ENCODE measurements at places on chromosomes 7 and 10.

- no peak for DNase-seq
Measured at GRCh38 chr7:97004247-97005182, 838 bp upstream of the DLX6 start.

DNA sequence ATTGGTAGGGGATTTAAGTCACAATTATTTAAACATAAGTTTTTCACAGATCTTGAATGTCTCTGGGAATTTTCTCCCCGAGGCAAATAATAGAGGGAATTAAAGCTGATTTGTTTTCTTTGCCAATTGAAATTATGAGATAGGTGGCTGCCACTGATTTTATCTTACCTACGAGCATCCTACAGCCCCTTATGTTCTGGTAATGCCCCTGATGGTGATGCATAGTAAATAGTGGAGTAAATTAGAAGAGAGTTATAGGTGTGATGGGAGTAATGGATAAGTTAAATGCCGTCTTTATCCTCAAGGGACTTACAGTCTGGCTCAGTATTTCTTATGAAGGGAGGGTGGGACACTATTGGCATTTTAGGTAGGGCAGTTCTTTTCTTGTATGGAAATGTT, 58.1 kb downstream of the HDAC9 start:
- no peak for DNase-seq

DNA sequence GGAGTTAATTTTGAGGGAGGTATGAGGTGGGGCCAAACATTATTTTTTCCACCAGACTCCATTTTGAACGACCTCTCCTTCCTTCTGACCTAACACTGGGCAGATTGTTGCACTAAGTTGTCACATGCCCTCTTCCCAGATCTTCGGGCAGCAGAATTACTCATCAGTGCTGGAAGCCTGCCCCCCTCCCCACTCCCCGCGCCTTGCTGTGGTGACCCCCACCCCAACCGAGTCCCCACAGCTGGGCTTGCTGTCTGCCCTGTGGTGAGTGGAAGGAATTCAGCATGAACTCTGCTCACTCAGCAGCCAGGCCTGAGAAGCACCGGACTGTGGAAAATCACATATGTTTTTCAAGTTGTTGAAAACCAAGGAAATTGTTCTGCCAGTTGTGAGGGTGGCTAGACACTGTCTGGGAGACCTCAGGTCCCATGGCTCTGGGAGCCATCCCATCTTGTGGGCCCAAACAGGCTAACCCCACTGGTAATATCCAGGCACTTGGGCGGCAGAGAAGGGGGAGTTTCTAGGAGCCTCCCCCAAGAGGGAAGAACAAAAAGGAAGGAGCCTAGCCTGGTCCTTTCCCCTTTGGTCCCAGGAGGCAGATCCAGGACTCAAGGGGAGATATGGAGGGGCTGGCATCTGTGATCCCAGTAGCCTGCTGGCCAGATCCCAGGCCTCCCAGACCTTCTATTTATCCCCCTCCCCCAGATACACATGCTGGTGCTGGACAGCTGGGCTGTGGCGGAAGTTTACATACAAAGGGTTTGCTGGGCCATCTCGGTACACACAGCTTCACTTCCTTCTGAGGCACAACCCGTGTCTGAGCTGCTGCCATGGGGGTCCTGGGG, 3.5 kb upstream of the AEBP1 start:
- DNase-seq, result peak; percentile 49

DNA sequence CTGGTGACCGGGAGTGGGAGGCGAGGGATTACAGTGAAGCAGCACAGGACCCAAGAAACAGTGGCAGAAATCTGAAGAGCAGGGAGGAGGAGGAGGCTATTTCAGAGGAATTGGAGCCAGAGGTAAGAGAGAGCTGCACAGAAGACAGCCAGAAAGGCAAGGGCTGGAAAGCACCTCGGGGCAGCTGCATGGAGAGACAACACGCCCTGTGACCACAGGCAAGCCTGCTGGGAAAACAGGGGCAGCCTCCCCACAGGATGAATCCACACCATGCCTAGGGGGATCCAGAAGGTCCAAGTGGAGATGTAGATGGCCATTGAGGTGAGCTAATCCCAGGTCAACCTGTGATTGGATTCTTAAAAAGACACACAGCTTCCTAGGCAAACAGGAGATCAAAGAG, 118.8 kb downstream of the CLEC2L start:
- DNase-seq, result no peak

DNA sequence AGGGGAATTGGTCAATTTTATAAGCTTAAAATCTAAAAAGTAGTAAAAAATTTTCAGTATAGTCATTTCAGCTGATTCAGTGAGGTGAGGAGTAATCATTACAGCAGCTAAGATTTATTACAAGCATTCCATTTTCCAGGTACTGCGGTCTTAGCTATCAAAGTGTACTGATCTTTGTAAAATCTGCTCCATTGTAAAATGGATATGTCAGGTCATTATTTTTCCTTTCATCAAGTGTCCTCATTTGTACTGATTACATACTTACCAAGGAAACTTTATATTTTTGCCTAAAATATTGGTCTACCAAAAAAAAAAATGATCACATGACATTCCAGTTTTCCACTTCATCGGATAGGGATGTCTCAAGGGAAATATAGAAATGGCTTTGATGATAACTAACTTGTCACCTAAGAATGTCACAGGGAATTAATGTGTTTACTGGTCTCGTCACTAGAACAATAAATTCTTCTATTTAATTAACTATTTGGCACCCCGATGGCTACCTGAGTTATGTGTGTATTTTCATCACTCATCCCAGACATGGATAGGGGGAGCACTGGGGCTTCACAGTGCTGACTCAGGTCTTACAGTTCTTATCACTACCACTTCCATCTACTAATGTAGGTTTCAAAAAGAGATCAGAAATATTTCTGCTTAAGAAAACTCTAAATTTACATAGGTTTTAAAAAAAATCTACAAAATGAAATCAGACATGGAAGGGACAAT, 948.4 kb downstream of the PCDH15 start:
- DNase-seq, result no peak

- DNase-seq, result no peak
Measured at GRCh38 chr7:120695848-120696247, 162.1 kb downstream of the TSPAN12 start.

- DNase-seq, result no peak
Measured at GRCh38 chr10:102611514-102612087, 32.7 kb upstream of the TRIM8 start.

DNA sequence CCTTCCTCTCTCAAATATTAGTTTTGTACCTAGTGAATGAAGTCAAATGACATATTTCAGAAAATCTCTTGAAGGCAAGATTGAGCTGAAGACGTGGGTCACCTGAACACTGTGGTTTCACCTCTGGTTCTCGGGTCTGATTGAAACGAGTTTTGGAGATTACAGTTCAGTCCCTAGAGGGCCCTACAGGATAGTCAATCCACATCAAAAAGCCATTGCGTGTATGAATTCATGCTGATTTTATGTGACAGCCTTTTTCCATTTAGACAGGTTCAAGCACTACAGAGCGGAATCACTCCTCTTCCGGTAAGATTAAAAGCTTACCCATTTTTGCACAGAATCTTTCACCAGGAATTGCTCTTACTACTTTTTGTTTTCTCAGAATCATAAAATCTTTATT, 62.2 kb downstream of the VIM start:
- no peak for DNase-seq
